ENCODE measurements at places on chromosomes 2 and 18. TPM values are rescaled to one million over a fixed set of nuclear protein-coding genes. Genes with fewer than 3 reads are reported as not detected.

UPP2 gene
- total RNA-seq, result not detected

RAB17 gene
- total RNA-seq, result not detected

STARD6 gene
- total RNA-seq, result not detected

DCDC2C gene
- not detected for total RNA-seq

GRCh38 chr2:138446043-138446442 lies 55.5 kb upstream of the SPOPL start:
- DNase-seq, result no peak

DNA sequence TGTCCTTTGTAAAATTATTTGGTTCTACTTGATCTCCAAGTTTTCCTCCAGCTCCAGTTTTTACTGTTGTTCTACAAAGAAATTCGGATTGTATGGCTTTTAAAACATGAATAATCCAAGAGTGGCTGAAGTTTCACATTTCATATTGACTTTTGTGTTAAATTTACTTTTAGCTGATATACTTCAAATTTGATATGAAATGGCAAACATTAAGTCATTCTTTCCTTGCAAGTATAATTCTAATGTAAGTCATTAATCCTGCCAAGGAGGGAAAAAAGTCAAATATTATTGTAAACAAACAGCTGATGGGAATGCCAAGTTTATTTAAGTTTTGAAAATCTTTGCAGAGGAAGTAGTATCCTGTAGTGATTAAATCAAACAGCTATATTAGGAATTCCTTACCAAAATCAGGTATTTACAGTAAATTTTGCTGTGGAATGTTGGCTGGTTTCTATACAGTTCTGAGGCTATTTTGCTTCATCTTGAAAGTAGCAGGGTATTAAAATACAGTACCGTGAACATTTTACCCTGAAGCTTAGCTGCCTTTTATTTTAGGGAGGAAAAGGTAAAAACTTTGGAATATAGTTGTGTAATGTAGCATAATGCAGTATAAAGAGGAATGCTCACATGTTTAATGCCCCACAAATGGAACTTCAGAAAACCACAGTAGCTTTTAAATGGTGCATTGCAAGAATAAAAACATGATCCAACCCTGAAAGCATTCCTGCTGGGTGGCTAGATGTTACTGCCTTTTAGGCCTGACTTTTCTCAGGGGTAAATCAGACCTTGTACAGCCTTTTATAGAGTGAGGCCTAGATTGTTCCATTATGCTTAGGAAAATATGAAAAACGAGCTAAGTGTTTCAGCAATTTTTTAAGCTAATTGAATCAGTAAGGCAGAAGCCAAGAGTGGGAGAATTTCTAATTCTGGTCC lies 62.7 kb upstream of the NT5C1B start:
- no peak for DNase-seq

DNA sequence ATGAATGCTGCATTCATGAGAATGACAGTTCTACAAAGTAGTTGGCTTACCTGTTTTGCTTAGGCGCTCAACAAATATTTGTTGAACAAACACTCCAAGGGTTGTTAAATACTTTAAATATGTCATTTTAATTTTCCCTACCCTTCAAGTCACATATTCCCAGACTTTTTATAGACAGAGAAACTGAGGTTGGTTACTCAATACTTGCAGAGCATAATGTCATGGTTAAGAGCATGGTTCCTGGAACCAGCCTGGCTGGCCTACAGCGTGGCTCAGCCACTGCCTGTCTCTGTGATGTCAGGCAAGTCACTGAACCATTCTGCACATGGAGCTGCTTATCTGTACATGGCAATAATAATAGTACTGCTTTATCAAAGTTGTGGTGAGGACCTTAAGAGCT lies 120.0 kb upstream of the STK17B start:
- DNase-seq, result no peak

- DNase-seq, result no peak
Measured at GRCh38 chr2:127121353-127121752, 14.4 kb upstream of the BIN1 start.

Data from OCI-LY7 (cell line).